Spleen (tissue), 13 donors: ENCODE measurements at places on chromosomes 2 and 18. TPM values are rescaled to one million over a fixed set of nuclear protein-coding genes. Genes with fewer than 3 reads are reported as not detected.

DNA sequence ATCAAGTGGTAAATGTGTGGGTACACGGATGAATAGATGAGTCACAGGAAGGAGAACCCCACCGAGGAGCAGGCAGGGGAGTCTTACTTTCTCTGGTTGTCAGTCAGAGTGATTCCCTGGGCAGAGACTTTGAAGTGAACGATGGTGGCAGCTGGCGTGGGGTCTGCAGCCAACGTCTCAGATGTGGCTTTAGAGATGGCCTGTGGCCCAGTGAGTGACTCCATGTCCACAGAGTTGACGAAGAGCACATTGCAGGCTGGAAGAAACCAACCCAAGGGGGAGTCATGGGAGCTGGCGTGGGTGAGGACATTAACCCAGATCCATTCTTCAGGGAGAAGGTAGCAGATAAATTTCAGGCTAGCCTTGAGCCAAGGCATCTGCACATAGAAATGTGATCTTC lies 193.1 kb downstream of the TNS1 start:
- H3K36me3 ChIP-seq: peaks cover 47% of the 10 kb centered on the region
- H3K27ac ChIP-seq: no peak overlapping the region
- no peak for DNase-seq
- H3K4me1 ChIP-seq: peaks cover 29% of the 10 kb centered on the region
- H3K4me3 ChIP-seq: no peak overlapping the region
- no peaks in the 10 kb centered on the region for H3K27me3 ChIP-seq

TOGARAM2 gene
- total RNA-seq: 14.4 TPM

GRCh38 chr2:160351956-160352355 lies 141.7 kb downstream of the RBMS1 start:
- no peaks in the 10 kb centered on the region for H3K36me3 ChIP-seq
- DNase-seq: no peak
- peaks cover 26% of the 10 kb centered on the region for H3K4me1 ChIP-seq
- peak overlapping the region; percentile 59 for H3K27ac ChIP-seq

- H3K4me3 ChIP-seq: no peak overlapping the region
- no peaks in the 10 kb centered on the region for H3K36me3 ChIP-seq
- no peaks in the 10 kb centered on the region for H3K27me3 ChIP-seq
- peak overlapping the region; percentile 50 for H3K27ac ChIP-seq
These were observed 38.6 kb upstream of the RASGRP3 start for GRCh38 chr2:33437815-33438214.

DNA sequence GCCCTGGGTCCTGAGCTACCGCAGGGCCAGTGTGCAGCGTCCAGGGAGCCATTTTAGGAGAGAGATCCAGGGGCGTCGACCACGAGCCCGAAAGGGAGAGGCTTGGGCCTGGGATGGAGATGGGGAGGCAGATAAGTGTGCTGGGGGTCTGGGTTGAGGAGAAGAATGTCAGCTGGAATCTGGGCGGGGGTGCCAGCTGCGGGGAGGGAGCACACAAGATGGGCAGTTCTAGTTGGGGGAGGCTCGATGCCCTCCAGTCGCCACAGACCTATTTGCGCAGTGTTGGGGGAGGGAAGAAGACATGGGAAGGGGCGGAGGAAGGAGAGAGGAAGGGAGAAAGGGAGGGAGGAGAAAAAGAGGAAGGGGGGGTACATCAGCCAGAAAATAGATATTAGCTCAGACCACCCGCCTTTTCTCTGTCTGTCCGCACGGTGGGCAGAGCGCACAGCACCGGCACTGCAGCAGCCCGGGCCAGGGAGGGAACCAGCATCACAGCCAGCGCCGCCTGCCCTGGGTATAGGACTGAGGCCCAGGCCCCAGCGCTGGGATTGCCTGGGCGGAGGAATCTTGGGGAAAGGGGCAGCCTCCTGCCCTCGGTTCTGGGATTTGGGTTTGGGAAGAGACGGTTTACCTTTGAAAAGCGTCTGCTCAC lies 1.9 kb upstream of the HOXD11 start:
- H3K27me3 ChIP-seq: peaks cover 97% of the 10 kb centered on the region
- H3K27ac ChIP-seq: no peak overlapping the region

DNA sequence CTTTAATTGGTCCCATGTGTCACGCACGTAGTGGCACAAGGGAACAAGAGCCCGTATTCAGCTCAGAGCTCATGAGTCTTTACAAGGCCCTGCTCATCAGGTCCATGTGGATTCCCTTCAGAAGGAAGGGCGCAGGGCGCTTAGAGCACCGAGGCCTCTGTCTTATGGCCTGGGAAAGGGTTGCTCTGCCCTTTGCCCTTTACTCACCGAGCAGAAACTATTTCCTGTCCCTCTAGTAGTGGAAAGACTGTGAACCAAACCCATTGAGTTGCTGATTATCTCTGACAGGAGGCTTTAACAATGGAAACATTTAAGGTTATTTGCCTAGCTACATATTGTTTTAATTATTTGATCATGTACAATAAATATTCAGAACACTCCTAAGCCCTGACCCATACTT lies 102.0 kb upstream of the ACAA2 start:
- no peak overlapping the region for H3K27ac ChIP-seq
- H3K27me3 ChIP-seq: no peaks in the 10 kb centered on the region
- H3K36me3 ChIP-seq: no peaks in the 10 kb centered on the region
- no peaks in the 10 kb centered on the region for H3K4me1 ChIP-seq
- no peak overlapping the region for H3K4me3 ChIP-seq

- H3K36me3 ChIP-seq: peaks cover 4% of the 10 kb centered on the region
- H3K4me3 ChIP-seq: no peak overlapping the region
- H3K4me1 ChIP-seq: peaks cover 69% of the 10 kb centered on the region
- H3K27me3 ChIP-seq: no peaks in the 10 kb centered on the region
- no peak for DNase-seq
These were observed 120.0 kb upstream of the STK17B start for GRCh38 chr2:196291426-196291825.
